ENCODE measurements at places on chromosomes 6 and 20.

DNA sequence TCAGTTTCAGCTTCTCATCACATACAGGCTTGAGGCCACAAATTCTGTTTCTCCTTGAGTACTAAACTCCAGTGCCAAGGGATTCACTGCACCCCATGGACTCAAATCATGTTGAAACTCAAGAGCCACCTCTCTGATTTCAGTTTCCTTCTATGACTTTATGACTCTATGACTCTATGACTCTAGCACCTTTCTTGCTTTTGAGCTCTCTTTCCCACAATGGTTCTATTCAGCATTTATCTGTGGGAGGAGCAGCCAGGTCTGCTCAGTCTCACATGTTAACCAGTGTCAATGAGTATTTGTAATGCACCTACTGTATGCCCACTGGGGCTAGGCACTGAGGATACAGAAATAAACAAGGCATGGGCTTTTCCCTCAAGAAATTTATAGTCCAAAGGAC is 14.6 kb upstream of the SLC22A2 start:
- no peak for DNase-seq

DNA sequence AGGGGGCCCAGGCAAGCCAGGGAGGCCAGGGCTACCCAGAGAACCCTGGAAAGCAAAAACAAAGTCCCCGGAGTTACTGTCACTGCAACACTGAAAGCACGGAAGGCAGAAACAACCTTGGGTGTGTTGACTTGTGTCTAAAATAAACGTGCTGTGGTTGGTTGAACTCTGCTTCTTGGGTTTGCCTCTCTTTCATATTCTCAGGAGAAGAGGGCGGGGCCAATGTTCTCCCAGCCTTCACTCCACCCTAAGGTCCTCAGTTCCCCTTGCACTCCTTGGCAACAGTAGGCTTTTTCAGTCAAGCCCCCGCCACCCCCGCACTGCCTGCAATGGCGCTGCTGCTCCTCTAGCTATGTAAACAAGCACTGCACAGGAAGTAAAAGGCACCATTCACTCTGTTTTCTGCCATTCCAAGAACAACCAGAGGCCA is 60.9 kb downstream of the COL9A1 start:
- no peak for DNase-seq

DNA sequence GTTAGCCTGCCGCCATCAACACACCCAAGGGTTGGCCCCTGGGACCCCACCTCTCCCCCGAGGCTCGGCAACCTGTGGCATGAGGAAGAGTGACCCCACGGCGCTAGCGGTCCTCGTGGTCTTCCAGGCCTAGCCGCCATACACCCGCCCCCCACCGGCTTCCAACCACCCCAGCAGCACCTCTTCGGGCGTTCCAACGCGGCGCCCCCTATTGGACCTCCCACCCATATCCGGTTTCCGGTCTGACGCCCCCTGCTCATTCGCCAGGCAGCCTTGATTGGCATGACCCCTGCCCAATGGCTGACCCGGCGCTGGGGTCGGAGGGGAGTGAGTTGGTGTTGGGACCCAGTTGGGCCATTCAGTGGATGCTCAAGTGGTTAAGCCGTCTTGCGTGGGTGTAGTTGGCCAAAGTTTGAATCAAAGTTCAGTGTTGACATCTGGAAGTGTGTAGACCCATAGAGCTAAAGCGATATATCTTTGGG is at the start of gene GNAS-AS1:
Gene GNAS-AS1 (minus strand): TSS at position 210 of the 482 bp plus-strand sequence.
- peak; percentile 67 for DNase-seq

DNA sequence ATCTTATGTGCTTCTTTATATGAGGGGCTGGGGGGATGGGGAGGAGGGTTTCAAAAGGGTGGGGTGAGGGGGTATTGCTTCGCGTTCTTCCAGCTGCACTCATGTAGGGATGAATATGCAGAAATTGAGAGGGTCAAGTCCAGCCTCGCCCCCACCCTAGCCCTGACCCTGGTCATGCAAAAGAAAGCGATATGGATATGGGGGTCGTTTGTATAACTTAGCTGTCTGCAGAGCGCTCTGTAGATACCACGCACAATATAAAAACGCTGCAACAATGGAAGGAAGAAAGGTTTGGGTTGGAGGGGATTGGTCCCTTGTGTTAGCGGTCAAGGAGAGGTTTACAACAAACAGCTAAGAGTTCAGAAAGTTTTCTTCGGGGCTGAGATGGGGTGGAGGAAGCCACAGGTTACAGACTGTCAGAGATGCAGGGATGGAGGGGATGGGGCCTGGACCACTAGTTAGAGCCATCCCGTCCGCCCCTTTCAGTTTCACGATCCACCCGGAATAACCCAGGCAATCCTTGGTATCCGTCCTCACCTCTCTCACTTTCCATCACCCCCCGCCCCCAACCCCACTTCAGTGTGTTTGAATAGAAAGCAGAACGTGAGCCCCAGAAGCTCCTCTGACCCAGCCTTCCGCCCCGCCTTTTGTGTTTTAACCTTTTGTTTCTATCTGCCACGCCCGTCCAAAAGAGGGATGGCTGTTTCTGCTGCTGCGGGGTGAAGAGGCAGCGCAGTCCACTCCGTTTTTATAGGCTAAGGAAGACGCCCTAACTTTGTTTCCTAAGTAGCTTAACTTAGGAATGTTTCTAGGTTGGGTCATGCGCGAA is 73.5 kb downstream of the SOX4 start:
- DNase-seq: no peak

DNA sequence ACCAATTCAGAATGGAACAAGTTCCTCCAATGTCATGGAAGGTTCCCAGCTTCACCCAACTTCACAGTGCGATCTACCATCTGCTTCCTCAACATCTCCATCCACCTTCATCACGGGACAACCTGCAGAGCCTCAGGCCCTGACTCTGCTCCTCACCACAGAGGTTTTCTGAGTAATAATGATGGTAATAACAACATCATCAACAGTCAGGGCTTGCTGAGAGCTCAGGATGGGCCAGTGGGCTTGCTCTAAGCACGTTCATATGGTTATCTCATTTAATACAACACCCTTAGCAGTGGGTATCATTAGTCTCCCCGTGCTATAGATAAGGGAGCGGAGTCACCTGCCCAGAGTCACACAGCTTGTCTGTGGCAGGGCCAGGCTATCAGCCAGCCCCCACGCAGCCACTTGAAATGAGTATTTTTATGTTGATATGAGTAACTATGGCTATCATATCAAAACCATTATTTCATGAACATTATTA is 38.6 kb downstream of the PREX1 start:
- DNase-seq: no peak

DNA sequence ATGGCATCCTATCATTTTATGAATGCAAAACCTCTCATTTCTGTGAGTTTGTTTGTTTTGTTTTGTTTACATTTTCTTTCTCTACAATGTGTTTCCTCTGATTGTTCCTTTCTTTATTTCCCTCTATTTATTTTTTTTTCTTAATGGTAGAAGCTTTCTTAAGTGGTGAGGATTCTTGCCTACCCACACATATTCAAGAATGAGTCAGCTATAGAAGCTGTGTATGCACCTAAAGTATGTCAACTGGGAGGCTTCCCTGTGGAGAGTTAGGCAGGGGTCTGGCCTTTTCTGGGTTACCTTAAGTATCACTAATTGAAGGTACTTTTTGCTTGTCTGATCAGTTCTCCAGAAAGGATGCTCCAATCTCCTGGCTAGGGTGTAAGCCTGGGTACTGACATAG is 354.0 kb downstream of the ESR1 start:
- no peak for DNase-seq

- DNase-seq: no peak
Observed at GRCh38 chr6:121339639-121340226, 5.5 kb upstream of the TBC1D32 start.

GRCh38 chr20:51095633-51096521 is 73.0 kb upstream of the KCNG1 start:
- peak; percentile 17 for DNase-seq

GRCh38 chr20:13865791-13866351 is 81.0 kb downstream of the NDUFAF5 start:
- peak; percentile 21 for DNase-seq

DNA sequence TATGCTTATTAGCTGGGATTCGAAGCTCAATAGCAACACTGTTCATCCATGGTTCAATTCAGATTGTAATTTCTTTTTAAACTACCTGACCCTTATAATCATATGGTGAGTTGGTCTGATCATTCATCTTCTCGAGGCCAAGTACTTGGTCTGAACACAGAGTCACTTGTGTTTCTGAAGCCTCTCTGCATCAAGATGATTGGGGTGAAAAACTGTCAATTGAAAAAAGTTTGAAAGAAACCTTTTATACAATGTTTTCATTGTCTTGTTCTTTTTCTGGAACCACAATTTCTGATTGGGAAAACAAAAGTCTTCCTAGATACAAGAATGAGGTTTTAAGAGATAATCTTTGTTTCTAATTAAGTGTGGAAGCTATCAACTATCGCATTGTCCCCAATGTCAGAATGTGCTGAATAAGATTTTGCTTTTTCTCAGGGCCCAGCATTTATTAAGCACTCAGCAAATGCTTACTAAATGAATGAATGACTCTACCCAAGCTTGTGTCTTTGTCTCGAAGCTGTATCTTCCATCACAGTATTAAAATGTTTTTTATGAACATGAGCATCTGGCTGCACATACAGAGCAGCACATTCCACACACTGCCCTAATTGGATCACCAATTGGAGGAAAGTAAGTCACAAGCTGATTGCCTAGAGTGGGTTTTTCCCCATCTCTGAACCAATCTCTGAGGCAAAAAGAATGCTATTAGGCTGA is 45.0 kb upstream of the MOXD1 start:
- no peak for DNase-seq

DNA sequence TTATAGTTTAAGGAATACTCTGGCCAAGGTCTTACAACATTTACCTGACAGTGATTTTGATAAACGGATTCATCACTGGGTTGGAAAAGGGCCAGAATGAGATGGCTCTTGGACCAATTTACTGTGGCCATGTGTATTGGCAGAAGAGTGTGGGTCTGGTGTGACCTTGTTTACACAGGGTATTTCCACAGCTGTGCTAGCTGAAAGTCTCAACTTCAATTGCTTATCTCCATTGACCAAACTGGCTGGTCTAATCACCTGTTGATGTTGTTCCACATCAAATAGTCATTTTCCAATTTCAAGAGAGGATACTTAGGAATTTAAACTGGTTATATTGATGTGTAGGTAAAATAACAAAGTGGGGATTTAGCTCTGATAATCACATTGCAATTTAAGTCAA is 501.6 kb upstream of the MAP3K7 start:
- DNase-seq: no peak

- no peak for DNase-seq
Observed at GRCh38 chr6:28587746-28588075, 62.0 kb downstream of the GPX5 start.

GRCh38 chr20:14114065-14114704 is 118.9 kb downstream of the MACROD2 start:
- DNase-seq: no peak

DNA sequence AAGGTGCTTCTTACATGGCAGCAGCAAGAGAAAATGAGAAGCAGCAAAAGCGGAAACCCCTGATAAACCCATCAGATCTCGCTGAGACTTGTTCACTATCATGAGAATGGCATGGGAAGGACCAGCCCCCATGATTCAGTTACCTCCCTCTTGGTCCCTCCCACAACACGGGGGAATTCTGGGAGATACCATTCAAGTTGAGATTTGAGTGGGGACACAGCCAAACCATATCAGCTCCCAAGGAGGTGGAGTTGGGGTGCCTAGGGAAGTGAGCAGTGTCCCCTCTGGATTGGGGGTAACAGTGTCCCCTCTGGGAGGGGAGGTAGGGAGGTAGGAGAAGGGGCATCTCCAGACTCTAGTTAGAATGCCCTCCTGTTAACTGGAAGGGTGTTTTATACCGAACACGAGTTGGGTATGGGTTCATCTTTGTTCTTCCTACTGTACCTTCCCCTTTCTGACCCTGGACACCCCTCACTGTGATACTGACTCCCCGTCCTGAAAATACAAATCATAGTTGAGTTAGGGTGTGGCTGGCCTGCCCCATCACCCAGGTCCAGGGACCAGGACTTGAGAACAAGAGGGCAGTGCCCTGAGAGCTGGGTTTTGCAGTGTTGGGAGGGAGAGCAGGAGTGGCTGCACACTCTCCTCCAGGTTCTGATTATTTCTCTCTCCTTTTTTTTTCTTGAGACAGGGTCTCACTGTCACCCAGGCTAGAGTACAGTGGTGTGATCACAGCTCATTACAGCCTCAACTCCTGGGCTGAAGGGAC is 62.0 kb downstream of the EFCAB8 start:
- DNase-seq: no peak

DNA sequence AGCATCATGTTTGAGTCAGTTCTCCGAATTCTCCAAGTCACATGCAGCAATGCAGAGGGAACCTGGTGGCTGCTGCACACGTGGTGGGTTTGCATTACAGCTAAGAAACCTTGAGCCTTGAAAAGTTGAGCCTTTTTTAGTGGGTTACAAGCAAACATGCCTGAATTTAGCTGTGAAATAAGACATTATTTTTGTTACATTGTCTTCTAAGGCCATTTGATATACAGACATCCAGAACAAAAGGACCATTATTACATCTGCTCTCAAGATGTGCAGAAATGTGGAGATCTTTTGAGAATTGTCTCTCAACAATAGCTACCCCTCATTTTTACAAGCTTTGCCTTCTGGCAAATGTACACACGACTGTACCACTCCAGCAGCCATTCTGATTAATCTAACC is 720.5 kb upstream of the SLC35B3 start:
- no peak for DNase-seq

- no peak for DNase-seq
Observed at GRCh38 chr6:77034161-77034560, 429.1 kb downstream of the HTR1B start.

Measured in midbrain (tissue), 1 donor.